Epithelial cell of proximal tubule (primary cell): ENCODE measurements at places on chromosomes 7 and 10.

DNA sequence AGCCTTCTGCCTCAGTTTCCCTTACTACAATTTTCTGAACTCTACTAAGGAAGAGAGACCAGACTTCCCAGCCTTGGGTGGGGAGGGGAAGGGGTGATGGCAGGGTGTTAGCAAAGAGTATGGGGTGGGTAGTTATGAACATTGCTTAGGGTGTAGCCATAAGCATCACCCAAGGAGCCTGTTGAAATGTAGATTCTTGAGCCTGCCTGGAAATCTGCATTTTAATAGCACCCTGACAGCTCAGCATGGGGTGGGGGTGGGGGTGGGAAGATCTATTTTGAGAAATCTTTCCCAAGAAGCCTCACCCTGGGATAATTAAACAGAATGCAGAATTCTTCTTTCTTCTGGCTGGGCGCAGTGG, 164.8 kb downstream of the NRF1 start:
- DNase-seq, result no peak

DNA sequence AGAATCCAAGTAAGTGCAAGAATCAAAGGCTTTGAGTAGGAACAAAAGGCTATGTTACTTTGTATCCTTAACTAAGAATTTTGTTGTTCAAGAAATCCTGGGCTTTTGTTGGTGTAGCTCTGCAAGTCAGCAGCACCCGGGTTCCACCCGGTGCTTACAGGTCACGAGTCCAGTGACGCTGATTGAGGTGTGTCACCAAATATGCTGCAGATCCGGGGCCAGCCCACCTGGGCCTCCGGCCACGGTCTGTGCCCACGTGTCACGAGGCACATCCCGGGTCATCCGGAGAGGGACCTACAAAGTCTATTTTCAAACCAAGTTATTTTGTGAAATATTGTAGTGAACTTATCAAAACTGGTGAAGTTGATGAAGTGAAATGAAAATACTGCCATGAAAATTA, 103.1 kb downstream of the MGMT start:
- DNase-seq, result peak; percentile 44

DNA sequence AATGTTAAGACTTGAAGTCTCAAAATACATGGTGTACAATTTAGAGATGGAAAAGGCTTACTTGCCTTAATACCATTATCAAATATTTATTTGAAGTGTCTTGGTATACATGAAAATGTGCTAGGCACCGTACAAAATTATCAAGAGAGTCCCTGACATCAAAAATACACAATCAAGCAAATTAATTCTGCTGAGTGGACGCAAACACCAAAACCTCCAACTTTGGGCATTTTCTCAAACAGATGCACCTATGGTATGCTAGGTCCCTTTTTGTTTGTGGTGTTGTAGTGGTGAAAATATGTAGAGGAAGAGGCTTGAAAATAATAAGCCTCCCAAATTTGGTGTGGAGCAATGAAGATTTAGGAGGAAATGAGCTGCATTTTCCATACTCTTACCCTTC, 24.8 kb downstream of the ZNF800 start:
- DNase-seq, result no peak

DNA sequence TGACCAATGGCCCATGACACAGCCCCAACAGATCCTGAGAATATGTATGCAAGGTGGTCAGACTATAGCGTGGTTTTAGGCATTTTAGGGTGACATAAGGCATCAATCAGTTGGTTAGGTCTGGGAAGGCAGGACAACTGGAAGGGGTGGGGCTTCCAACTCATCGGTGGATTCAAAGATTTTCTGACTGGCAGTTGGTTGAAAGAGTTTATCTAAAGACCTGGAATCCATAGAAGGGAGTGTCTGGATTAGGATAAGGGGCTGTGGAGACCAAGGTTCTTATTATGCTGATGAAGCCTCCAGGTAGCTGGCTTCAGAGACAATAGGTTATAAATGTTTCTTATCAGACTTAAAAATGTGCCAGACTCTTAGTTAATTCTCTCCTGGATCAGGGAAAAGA, 60.3 kb upstream of the CFAP46 start:
- DNase-seq, result no peak

GRCh38 chr10:14617852-14618251, 156.8 kb downstream of the FAM107B start:
- DNase-seq, result no peak

DNA sequence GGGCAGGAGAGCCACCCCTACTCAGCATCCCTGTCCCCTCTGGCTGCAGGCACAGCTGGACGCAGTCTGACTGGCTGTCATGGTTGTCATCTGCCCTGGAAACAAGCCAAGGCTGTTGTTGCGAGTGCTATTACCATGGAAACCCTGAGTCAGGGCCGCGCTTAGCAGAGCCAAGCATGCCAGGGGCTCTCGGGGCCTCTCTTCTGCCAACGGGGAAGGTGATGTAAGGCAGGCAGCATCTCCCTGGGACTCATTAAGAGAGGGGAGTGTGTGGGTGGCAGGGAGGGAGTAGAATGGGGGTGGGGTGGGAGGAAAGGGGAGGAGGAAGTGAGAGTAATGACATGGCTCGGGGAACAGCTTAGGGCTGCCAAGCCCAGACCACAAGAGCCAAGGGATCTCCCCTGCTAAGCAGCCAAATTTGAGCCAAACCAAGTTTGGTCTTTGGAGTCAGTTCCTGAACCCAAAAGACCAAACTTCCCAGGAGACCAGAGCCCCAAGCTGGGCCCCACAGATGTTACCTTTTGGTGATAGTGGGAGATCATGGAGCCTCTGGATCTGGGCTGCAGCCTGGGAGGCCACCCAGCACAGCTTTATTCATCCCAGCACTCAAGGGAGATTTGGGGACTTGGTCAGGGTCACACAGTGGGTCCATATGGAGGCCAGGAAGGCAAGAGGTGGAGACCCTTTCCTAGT, 67.6 kb downstream of the TMEM130 start:
- DNase-seq, result peak; percentile 12

- DNase-seq, result no peak
Observed at GRCh38 chr7:141102436-141102835, 28.6 kb downstream of the TMEM178B start.

- DNase-seq, result no peak
Observed at GRCh38 chr10:132696728-132697577, 89.0 kb downstream of the NKX6-2 start.

- no peak for DNase-seq
Observed at GRCh38 chr10:31584876-31585275, 265.9 kb downstream of the ZEB1 start.

DNA sequence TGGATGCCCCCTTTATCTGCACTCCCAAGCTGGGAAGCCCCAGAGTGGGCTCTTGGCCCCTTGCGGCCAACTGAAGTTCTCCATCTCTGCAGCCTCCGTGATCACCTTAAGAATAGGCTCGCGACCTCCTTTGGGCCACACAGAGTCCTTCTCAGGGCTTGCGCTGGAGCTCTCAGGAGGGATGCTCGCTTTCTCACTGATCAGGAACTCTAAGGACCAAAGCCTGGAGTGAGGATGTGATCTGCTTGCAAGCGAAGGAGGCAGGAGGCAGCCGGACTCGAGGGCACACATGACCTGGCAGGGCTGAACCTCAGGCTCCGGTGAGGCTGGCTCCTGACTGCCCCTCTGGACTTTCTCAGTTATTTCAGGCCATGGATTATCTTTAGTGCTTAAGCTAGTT, 192.1 kb upstream of the MKI67 start:
- DNase-seq, result no peak

- DNase-seq, result no peak
Observed at GRCh38 chr7:27966219-27966780, 214.3 kb downstream of the JAZF1 start.

DNA sequence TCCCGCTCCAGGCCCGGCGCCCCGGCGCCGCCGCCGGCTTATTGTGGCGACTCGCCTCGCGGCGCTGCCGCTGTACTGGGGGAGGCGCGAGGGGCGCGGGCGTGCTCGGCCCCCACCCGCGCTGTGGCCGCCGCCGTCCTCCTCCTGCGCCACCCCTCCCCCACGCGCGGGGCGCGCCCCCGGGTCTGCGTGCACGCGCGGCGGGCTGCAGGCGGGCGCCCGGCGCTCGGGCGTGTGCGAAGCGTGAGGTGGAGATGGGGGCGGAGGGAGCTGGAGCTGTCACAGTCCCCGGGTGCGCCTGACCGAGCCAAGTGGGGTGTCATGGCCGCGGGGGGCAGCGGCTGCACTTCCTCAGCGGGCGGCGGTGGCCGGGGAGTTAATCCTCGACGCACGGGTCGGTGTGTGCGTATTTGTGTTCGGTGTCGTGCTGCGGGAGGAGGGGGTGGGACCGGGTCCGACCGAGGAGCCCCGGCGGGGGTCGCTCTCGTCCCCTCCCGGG, 672 bp downstream of the LCOR start:
- no peak for DNase-seq

DNA sequence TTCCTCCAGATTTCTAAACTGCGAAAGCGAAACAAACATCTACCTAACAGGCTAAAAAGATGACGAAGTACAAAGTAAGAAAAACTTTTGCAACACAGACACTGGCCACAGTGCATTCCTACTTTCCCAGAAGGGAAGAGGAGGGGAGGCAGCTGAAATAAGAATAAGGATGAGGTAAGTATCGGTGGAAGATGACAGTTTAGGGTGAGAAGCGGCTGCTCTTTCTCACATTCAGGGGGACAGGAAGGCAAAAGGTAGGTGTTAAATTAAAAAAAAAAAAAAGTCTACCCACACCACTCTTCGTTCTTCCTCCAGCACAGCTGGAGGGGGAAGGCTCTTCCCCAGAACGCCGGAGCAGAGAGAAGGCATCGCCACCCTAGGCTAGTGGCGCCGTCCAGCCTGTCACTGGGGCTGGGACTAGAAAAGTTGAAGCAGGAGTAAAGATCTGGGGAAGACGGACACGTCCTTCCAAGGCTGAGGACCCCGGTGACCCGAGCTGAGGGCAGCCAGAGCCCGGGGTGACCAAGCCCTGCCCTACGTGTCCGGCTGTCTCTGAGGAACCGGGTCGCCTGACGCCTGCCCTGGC, 846 bp downstream of the DNAJC1 start:
- DNase-seq, result no peak

DNA sequence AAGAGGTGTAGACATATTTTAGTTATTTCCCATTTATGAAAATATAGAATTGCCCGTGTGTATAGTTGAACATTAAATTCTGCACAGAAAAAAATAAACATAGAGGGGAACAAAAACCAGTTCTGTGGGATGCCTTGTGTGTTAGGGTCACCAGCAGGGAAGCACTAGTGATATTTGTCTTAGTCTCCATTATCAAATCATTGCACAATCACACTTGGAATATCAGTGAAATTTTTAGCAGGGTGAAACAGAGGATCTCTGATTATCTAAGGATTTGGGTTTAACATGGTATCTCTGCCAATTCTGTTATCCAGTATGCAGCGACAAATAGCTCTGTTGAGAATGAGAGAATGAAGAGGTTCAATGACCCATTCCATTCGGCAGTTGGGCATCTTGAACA, 496.0 kb upstream of the POM121L12 start:
- no peak for DNase-seq

- no peak for DNase-seq
Observed at GRCh38 chr7:32611201-32612099, 116.2 kb downstream of the AVL9 start.

GRCh38 chr7:160958-161725, 31.2 kb upstream of the FAM20C start:
- no peak for DNase-seq

- no peak for DNase-seq
Observed at GRCh38 chr10:115514895-115515294, 421.7 kb downstream of the ATRNL1 start.

- no peak for DNase-seq
Observed at GRCh38 chr7:1041551-1042491, 2.5 kb upstream of the GPR146 start.

- DNase-seq, result no peak
Observed at GRCh38 chr7:66741710-66742049, 1.1 kb downstream of the RABGEF1 start.

DNA sequence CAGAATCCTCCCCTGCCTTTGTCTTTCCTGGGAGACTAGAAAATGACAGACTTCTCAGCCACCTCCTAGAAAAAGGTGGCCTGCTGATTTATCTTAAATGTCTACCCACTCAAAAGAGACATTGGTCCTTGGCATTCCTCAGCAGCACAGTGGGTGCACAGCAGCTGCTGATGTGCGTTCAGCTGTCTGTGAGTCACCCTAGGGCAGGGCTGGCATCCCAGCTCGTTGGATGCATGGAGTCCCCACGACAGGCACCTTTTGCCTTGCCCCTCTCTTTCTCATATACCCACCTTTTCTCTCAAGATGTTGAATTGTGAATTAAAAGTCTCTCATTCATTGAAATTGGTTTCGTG, 113.0 kb downstream of the DOCK1 start:
- no peak for DNase-seq

DNA sequence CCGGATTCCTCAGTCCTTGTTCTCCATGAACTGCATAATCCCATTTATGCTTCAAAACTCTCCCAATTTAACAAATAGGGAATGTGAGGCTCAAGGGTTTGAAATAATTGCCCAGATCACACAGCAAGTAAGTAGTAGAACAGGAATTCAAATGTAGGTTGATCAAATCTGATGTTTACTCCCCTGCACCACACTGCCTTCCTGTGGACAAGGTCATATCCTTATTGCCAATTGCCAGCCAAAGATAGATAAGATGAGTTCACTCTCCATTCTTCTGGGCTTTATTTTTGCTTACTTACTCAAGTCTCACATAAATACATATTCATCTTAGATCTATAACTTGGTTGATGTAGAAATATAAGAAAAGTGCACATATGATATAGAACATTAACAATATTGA, 435.2 kb upstream of the ETV1 start:
- DNase-seq, result no peak

- DNase-seq, result no peak
Observed at GRCh38 chr7:44279731-44280505, 45.5 kb downstream of the CAMK2B start.

DNA sequence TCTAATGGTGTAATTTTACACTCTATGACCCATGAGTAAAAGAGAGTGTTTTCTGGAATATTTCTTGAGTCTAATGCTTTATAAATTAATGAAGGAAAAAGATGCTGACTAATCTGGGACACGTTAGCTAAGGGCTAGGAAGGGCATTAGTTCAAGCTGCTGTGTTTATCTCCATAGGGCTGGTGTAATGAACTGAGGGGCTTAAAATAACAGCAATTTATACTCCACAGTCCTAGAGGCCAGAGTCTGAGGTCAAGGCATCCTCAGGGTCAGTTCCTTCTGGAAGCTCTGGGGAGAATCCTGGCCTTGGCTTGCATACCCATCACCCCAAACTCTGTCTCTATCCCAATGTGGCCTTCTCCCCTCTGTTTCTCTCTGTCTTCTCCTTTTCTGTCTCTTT, 105.2 kb upstream of the PFKP start:
- DNase-seq, result no peak

DNA sequence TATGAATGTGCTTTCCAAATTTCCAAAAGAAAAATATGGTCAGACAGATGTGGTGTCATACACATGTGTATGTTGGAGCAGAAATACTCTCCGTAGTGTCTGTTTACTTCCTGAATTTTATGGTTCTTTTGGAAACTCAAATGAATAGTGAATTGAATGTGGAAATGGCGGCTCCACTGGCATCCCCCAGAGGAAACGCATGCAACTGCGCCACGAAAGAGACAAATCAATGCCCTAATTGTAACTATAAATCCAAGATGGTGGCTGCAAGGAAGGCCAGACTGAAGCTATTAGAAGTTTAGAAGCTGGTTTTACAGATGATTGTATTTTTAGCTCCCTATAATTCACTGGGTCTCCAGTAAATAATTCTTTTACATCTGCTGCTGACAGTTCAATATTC, 246.7 kb downstream of the FGFR2 start:
- no peak for DNase-seq

- DNase-seq, result no peak
Observed at GRCh38 chr10:130742941-130743675, 568.4 kb downstream of the TCERG1L start.
